ENCODE measurements at places on chromosomes 3 and 15.

DNA sequence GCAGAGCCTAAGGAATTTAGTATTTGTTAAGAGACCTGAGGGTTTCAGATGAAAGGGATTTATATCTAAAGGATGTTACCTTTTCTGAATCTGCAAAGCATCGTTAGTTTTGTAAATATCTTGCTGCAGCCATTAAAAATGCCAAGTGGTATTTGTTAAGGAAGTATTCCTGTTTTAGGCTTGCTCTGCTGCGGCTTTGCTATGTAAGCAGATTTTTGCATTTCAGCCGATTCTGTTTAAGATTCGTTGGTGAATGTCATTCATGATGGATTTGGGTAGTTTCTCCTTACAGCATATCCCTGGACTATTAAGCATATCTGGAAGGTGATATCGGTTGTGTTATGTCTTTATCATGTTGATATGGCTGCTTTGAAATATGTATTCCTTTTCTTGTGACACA lies 1.0 kb downstream of the USP8 start:
- DNase-seq = no peak

GRCh38 chr3:62832553-62832952 lies 42.7 kb downstream of the CADPS start:
- DNase-seq = no peak

DNA sequence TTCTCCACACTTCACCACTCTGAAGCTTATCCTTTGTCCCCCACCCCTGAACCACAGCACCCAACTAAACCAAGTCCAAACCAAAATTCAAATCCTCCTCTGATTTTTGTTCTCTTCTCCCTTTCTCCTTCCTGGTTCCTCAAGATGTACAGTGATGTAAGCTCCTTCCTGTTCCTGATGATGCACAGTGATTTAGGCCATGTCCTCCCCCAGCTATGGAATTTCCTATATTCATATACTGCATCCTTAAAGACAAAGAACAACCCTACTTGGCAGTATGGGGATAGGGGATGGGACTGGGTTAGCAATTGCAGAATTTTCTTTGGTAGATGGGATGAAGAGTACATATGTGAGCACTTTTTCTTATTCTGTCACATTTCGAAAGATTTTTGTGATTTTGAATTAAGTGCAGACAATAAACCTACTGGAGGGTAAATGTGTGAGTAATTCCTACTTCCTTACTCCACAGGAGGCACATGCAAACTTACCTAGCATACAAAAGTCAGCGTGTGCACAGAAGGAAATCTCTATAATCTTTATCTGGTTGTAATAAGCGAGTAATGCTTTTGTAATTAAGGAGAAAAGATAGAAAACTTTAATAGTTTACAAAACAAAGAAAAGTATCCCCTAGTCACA lies 125.0 kb downstream of the ANO10 start:
- no peak for DNase-seq

- DNase-seq = no peak
Measured at GRCh38 chr3:190220362-190220761, 99.7 kb upstream of the P3H2 start.

GRCh38 chr3:117010318-117010717 lies 300.7 kb downstream of the TUSC7 start:
- no peak for DNase-seq

DNA sequence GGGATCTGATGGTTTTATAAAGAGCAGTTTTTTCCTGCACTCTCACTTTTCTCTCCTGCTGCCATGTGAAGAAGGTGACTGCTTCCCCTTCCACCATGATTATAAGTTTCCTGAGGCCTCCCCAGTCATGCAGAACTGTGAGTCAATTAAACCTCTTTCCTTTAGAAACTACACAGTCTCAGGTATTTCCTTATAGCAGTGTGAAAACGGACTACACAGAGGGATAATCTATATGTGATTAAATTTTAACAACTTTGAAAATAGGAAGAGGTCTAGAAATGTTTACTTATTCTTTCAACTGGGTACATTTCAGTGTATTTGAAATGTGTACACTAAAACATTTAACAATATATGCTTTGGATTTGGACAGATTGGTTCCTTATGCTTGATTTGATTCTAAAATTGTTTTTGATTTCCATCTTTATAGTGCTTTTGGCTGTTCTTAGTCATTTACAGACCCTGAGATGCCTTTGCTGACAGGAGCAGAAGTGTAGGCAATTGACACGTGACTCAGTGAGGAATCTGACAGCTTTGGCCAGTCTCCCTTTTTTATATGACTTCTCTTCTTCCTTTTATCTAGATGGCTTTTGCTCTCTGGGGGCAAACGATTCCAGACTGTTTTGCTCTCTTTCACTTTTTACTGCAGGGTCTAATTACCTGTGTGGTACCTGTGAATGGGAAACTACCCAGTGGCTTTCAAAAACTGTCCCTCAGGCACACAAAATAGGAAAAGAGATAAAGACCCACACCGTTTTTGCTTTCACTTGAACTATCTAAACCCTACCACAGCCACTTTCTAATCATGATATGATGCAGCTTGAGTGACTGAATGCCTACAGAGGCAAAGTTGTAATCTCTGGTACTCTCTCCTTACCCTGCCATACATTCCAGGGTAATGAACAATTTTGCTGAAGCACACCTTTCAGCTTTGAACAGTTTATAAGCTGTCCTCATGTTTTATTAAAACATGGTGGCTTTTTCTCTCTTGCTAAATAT lies 422.6 kb downstream of the ROBO1 start:
- DNase-seq = no peak

DNA sequence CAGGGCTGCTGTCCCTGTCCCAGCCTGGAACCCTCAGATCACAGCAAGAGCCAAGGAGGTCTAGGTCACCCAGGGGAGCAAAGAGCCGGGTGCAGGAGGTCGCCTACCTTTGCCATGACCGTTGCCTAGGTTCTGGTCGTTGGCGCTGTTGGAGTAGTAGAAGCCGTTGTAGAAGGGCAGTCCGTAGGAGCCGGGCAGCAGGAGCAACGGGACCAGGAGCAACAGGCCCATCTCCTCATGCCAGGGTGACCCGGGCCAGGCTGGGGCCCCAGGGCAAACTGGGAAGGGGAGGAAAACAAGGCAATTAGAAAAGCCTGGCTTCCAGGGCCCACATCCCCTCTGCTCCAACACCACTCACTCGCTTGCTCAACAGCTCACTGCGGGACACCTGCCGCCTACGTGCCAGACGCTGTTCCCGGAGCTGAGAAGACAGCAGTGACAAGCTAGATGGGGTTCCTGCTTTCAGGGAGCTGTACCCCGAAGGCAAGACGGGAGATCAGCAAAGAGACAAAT lies 8.2 kb downstream of the HAPLN3 start:
- no peak for DNase-seq

GRCh38 chr3:184361532-184361931 lies at the start of the genes CLCN2 and POLR2H:
Gene CLCN2, minus strand, starts transcription at chr3:184361605. Its CDS starts 126 bp downstream, at chr3:184361479.
Gene POLR2H, plus strand, starts transcription at chr3:184361710. Its CDS starts 1,783 bp downstream, at chr3:184363493.
- DNase-seq = peak; percentile 81

DNA sequence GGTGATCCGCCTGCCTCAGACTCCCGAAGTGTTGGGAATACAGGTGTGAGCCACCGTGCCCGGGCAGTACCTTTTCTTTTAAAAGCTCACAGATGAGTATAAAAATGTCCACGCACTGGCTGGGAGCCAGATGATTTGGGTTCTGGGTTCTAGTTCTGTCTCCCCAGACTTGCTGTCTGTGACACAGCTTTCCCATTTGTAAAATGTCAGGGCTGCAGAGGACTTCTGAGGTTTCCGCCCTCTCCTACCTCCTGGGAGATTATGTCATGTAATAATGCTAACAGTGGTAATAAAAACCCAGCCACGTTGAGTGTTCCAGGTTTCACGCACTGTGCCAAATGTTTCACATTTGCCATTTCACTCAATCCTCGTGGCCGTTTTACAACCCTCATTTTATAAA lies 1.3 kb upstream of the PPP4R2 start:
- no peak for DNase-seq

DNA sequence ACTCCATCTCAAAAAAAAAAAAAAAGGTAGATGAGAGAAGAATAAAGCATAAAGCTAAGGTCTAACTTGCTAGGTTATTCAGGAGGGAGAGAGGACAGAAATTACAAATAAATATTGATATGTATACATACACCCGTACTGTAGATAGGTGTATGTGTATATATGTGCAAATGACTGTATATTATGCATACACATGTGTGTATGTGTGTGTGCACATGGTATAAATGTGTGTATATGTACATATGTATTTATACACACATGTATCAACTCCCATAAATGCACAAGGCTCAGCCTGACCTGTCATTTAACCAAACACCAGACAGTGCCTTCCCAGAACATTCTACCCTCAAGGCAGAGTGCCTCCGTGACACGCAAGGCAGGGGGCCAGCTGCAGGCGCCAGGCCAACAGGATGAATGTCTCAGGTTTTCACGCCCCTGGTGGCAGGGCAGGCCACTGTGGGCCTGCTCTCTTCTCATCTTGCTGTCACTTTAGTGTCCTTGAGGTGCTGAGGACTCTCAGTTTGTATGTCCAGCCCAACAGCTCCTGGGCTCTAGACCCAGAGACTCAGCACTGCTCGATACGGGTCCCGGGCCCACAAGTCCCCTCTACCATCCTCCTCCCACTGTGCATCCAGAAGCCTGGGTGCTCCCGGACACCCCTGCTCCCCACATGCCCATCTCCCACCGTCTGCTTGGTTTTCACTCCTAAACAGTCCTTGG lies 40.4 kb downstream of the TM2D3 start:
- no peak for DNase-seq

DNA sequence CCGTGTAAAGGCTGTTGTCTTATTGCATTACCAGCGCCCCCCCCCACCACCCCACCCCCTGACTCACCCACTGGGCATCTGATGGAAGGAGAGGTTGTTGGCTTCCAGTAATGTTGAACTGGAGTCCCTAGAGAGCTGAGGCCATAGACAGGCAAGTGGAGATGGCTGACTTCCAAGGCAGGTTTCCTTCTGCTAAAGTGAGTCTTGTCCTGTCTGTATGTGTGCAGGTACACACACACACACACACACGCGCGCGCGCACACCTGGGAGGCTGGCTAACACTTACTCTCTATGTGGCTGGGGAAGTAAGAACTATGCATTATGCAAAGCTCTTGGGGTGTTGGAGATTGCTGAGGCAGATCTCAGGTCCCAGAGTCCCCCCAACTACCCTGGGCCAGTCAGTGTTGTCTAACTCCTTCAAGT lies 1.6 kb upstream of the KY start:
- DNase-seq = no peak

DNA sequence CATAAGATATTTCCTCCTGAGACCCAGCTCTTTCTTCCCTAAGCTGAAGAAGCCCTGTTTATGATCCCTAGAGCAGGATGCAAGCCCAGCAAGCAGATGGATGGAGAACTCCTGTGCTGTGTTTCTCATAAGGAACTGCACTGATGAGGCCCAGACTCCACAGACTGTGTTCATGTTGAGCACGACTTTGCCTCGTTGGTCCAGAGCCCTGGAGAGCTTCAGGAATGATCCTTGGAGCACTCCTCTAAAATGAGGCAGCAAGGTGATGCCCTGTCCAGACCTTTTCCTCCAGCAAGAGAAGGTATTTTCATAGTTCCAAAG lies 83.8 kb downstream of the MYLK start:
- no peak for DNase-seq

DNA sequence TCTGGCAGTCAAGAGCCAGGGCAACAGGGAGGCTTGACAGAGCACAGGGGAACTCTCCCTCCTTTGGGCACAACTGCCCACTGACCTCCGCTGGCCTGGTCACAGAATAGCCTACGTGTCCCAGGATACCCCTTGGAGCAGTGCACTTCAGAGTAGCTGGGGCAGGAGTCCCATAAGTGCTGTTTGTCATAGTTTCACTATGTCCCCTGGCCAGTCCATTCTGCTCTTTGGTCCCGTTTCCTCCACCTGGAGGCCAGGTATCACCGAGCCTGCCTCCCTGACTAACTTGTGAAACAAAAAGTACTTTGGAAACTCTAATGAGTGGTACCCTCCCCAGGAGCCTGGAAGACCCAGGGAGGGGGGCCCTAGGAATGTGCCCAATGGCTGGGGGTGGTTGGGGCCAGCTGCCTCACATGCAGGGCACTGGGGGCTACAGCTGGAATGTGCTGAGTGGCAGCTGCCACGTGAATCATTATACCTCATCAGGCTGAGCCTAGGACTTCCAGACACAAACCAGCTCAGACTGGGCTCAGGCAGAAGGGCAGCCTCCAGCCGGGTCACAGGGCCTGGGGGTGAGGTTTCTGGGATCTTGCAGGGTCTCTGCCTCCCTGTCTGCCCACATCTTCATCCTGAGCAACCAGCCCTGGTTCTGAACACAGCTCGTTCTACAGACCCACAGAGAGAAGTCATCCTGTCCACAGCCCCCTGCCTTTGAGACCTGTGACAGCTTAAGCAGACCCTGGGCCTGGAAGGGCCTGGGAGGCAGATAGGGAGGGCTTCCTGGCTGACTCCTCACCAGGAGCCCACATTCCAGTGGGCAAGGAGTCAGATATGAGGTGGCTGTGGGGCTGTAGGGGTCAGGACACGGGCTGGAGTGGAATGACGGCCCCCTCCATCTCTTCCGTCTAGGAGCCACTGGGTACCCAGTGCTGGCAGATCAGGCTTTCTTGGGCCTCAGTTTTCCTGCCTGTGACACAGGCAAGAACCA lies 914 bp upstream of the PTH1R start:
- DNase-seq = no peak

- no peak for DNase-seq
Measured at GRCh38 chr3:172129850-172130716, 90.7 kb downstream of the FNDC3B start.

DNA sequence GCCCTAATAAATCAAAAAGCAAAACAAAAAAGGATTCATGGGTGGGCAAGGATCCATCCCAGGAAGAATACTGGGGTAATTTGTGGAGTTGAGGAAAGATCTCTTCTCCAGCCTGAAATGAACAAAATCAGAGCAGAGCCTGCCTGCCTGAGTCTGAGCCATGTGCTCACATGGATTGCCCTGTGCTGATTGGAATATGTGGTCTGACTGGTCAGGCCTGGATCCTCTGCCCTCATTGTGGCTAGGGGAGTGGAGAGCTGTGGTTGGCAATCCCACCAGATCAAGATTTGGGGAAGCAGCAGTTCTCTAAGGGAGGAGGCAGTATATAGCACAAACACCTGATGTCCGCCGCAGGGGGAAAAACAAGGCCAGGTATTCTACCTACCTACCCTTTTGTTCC lies 6.8 kb upstream of the NUDT16 start:
- no peak for DNase-seq

DNA sequence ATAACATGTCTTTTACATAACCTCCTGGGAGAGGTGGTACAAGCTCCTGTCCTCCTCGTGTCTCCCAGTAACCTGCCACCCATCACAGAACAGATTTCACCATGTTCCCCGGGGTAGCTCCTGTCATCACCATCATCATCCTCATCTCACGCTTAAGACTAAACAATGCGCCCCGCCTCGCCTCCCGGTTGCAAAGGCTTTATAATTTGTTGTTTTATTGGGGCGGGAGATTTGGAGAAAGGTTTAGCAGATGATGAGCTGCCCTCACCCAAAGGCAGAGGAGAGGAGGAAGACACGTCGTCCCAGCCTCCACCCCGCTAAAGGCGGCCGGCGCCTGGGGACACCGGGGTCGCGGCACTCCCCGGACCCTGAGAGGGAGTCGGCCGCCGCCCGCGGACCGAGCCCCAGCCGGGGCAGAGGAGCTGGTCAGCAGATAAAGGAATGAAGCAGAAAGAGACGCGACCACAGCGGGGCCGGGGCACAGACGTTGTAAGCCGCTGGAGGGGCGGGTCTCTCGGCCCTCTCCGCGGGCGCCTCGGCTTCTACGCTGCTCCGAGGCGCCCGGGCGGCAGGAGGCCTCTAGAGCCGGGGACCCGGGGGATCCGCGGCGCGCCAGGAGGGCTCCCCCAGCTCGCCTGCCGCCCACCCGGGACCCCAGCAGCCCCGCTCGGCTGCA lies 589 bp downstream of the HERC1 start:
- no peak for DNase-seq

GRCh38 chr15:60362321-60363086 lies 35.3 kb downstream of the ANXA2 start:
- no peak for DNase-seq

GRCh38 chr3:156582532-156583183 lies 27.7 kb upstream of the SSR3 start:
- no peak for DNase-seq

- no peak for DNase-seq
Measured at GRCh38 chr15:73894133-73894814, 20.9 kb downstream of the TBC1D21 start.

Measured in midbrain (tissue), 1 donor.